ENCODE measurements at places on chromosomes 12 and 14.

GRCh38 chr12:7114008-7114407 is 5.0 kb upstream of the C1RL start:
- DNase-seq = no peak

DNA sequence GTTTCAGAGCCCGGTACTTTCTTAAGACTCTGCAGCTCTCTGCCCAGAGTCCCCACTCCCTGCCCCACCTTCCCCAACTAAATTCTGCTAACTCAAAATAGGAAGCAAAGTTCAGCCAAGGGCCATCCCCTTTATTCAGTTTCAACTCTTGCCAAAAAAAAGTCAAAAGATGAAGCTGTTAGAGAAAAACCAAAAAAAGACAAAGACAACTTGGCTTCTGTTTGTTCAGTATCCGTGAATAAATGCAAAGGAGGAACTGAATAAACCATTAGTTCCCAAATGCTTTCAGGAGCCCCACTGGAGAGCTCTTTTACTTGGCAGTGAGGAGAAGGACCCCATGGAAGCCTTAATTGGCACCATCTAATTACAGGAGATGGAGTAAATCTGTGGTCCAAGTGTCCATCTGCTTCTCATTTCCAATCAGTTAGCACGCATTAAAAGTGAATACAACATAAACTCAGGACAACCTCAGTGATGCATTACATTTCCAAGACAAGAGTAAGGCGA is 155.4 kb upstream of the GZMB start:
- DNase-seq = no peak

GRCh38 chr14:23483236-23483854 is 13.8 kb downstream of the NGDN start:
- DNase-seq = no peak

DNA sequence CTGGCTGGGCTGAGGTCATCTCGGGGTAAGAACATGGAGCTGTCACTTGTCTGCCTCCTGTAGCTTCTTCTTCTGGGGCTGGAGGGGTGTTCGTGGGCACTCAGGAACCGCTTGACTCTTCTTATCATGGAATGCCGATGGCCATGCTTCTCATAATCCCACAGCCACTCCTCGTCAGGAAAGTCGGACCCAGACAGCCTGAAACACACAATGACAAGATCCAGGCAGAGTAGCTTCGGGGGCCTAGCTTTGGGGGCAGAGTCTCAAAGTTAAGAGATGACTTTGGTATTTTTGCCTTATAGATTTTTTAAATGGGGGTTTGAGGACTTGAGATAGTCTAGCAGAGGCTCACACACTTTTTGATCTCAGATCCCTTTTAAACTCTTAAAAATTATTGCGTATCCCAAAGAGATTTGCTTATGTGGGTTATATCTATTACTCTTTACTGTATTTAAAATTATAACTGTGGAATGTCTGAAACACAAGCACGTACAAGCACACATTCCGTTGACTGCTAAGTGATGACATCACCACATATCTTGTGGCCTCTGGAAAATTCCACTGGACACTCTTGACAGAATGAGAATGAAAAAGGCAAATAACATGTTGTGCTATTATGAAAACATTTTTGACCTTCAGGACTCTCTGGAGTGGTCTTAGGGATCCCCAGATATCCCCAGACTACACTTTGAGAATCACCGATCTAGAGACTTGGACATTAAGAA is 43.3 kb downstream of the BEST3 start:
- no peak for DNase-seq

DNA sequence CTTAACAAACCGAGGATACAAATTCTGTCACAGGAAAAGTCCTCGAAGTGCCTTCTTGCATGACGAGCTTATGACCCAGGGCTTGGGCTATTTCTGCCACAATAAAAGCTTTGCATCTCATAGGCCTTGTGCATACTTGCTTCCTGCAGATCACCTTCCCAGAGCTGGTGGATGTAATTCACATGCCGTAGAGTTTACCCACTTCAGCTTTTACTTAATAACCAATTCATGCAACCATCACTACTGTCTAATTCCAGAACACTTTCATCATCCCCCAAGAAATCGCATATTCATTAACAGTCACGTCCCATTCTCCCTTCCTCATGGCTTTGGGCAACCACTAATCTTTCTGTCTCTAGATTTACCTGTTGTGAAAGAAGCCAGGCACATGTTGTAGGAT is 9.0 kb upstream of the BDKRB1 start:
- no peak for DNase-seq

DNA sequence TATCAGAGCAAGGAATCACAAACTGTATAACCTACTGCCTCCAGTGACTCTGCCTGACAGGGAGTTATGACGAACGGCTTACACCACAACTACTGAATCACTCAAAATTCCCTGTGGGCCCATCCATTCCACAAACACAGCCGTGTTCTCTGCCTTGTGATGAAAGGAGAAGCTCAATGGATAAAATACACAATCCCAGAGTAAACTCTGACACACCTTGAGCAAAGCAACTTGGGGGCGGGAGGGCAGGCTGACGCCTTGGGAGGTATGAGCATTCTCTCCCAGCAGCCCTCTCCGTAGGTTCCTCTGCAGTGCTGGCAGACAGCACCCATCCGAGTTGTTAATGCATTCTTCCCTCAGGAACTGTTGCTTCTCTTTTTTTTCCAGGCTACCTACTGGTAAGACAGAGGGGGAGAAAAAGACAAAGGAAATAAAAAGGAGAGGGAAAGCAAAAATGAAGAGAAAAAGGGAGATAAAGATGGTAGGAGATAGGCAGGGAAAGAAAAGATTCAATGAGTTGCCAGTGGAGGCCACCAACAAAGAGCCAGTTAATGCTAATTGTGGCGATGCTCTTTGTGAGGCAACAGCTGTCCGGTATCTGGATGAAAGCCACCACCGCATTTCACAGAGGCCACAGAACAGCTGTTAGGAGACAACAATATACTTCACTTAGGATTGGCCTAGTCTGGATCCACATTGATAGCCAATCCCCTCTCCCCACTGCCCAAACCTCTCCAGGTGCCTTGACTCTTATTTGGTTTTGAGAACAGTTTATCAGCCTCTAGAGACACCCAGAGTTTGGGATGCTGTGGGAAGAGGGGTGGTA is 4.7 kb upstream of the DIO2 start:
- no peak for DNase-seq

DNA sequence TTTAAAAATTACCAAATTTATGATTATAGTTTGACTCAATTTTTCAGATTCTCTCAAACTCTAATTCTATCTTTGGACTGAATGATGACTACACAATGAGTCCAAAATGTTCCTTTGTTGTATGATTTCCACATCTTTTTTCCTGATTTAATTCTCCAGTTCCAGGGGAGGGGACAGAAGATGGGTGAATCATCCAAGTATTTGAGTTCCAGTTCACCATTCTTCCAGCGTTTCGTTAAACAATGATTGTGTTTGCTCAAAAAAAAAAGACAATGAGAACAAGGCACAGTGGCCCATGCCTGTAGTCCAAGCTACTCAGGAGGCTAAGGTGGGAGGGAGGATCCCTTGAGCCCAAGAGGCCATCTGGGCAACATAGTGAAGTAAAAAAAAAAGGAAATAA is 23.8 kb downstream of the BAZ1A start:
- DNase-seq = no peak

- no peak for DNase-seq
Observed at GRCh38 chr14:52348776-52349175, 34.7 kb downstream of the PTGER2 start.

- DNase-seq = no peak
Observed at GRCh38 chr14:68553311-68553710, 239.6 kb downstream of the ZFP36L1 start.

DNA sequence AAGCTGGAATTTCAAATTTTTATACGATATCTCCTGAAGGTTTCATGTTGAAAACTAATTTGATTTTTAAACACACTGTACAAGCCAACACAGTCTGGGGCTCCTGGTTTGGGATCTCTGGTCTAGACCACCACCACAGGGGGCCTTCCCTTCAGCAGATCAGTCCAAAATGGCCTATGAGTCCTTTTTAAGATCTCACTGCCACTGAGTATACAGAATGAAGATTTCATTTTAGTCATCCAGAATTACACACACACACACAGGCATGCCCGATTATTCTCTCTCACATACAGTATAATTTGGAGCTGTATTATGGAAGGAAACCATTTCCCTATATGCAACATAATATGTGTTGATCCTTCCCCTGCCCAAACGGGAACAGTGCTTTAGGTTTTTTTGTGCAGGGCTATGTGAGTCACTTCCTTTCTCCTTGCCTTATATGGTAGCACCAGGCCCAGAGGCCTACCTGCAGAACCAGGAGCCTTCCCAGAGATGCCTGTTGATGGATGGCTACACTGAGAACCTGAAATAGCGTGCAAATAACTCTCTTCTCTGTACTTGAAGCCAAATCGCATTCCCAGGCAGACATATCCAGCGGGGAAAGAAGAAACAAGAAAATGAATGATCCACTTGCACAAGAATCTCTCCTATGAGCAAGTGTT is 28.1 kb upstream of the WNK1 start:
- DNase-seq = no peak

- DNase-seq = no peak
Observed at GRCh38 chr12:131860472-131861260, 32.5 kb downstream of the MMP17 start.

- DNase-seq = no peak
Observed at GRCh38 chr14:95312311-95312710, 7.4 kb downstream of the CLMN start.

- no peak for DNase-seq
Observed at GRCh38 chr14:67400434-67400833, 11.5 kb downstream of the PLEK2 start.

- DNase-seq = no peak
Observed at GRCh38 chr12:63996556-63996955, 152.1 kb downstream of the SRGAP1 start.

- no peak for DNase-seq
Observed at GRCh38 chr14:67532998-67533753, at the start of gene PLEKHH1. TSS of gene PLEKHH1 (plus strand) at chr14:67533290. CDS start at chr14:67541868, 8,578 bp downstream.

DNA sequence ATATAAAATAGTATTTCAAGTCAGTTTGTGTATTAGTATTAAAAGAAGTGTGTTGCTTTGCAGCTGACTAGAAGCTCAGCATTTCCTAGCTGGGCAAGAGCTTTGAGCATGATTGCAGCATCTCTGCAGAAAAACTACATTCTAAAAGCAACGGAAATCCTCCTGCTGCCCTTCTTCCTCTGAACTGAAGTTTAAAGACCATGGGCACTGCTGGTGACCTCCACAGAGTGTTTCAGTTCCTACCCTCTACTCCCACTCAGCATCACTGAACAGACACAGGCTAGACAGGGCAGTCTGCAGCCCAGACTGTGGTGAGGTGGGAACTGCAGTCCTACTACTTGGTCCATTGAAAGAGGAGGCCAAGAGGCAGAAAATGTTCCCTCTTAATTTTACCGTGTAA is 59.0 kb downstream of the FAR2 start:
- DNase-seq = no peak

DNA sequence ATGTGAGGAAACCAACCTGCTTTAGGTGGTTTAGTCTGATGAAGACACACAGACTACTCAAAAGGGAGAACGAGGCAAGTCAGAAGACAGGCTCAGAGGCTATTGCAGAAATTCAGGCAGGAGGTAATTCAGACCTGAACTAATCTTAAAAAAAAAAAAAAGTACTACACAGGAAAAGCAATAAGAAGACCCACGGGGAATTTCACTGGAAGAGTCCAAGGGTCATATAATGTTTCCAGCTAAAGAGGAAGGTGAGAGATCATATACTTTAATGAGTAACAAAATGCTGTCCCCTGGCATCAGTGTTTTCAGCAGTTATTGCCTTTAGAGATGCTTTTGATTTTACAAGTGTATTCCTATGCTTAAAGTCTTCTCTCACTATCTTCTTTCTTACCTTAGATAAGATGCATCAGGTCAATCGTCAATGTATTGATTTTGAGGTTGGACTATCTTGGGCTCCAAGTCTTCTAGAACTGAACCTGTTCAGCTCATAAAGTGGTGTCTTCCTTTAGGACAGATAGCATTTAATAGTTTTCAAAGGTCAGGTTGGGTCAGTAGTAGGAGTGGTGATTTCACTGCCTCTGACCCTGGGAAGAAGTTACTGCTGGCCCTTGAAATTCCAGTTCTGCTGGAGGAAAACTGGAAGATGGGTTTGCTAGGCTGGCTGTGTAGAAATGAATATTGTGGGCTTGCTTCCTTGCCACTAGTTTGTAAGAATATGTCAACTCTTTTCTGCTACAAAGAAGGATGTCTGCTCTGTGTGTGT is 60.0 kb downstream of the FAR2 start:
- DNase-seq = no peak

- DNase-seq = no peak
Observed at GRCh38 chr12:45088608-45089007, 37.7 kb upstream of the DBX2 start.

- no peak for DNase-seq
Observed at GRCh38 chr14:91381801-91382670, 35.6 kb downstream of the CCDC88C start.

DNA sequence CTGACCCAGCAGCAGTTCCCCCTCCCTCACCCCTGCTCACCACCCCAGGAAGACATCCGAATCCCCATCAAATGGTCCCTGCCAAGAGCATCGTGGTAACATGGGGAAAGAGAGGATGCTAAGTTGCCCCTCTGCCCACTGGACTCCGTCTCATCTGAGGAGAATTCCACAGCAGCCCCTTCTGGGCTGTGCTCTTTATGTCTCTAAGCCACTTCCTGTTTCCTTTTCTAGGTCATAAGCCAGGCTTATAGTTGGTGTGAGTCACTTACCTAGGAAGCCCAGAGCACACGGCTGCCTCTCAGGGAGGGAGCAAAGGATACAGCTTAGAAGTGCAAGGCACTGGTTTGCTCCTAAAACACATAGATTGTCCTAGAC is 76.0 kb downstream of the VCPKMT start:
- DNase-seq = no peak

DNA sequence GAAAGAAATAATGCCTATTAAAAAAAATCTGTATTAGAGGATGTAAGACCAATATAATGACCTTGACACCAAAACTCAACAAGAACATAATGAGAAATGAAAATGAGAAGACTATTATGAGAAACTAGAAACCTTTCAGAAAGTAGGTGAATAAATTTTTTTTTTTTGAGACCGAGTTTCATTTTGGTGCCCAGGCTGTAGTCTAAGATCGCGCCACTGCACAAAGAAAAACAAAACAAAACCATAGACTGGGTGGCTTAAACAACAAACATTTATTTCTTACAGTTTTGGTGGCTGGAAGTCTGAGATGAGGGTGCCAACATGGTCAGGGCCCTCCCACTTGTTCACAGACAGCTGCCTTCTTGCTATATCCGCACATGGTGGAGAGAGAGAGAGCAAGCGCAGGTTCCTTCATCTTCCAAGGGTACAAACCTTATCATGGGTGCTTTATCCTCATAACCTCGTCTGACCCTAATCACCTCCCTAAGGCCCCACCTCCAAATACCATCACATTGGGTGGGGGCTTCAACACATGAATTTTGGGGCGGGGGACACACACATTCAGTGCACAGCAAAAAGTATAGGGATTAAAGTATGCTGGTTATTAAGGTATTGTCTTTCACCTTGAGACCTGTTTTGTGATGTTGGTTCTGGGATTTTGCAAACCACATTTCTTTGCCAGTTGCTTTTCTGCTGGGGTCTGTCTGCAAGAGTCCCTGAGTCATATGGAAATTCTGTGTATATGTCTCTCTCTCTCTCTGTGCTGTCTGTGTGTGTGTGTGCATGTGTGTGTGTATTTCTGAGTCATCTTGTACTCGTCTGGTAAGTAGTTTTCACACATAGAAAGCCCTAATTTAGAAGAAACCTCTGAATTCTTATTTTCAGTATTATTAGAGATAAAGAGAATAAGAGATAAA is 26.2 kb downstream of the ZCRB1 start:
- peak; percentile 97 for DNase-seq
